IMR-90 (cell line): ENCODE measurements at places on chromosomes 5 and 9. TPM values are rescaled to one million over a fixed set of nuclear protein-coding genes. Genes with fewer than 3 reads are reported as not detected.

Gene IL31RA
- total RNA-seq = 0.56 and 0.90 TPM in 2 replicates

Gene RBM27
- total RNA-seq = 19.2 and 25.3 TPM in 2 replicates

Gene KIF4B
- total RNA-seq = under 0.01 TPM in 2 replicates

Gene MAMDC2
- total RNA-seq = 5.0 and 5.6 TPM in 2 replicates

Gene CCL21
- not detected in 2 replicates for total RNA-seq

Gene MINAR2
- not detected in 2 replicates for total RNA-seq

Gene GFI1B
- total RNA-seq = not detected in 2 replicates

Gene SPAAR
- total RNA-seq = 0.18 and 0.28 TPM in 2 replicates

Gene PDLIM7
- 70.4 and 72.5 TPM in 2 replicates for total RNA-seq

Gene SLC45A2
- total RNA-seq = not detected in 2 replicates

Gene FAM200C
- total RNA-seq = 6.3 and 6.7 TPM in 2 replicates

Gene FCN1
- not detected in 2 replicates for total RNA-seq

Gene NXNL2
- total RNA-seq = 3.2 and 4.7 TPM in 2 replicates

Gene PDZD2
- under 0.01 TPM in 1 of 2 replicates, not detected in the other for total RNA-seq

Gene RMND5B
- 11.7 and 14.0 TPM in 2 replicates for total RNA-seq

Gene MATR3
- total RNA-seq = 207 and 367 TPM in 2 replicates

Gene C9orf153
- not detected in 2 replicates for total RNA-seq

Gene DRD1
- 0.18 and 0.28 TPM in 2 replicates for total RNA-seq

Gene WNK2
- not detected in 2 replicates for total RNA-seq
